NB4 (cell line): ENCODE measurements at places on chromosomes 16 and 17.
A peak's percentile ranks its signal among the peaks of the same experiment; 100 is the strongest.

GRCh38 chr17:80360396-80360795, 54.6 kb upstream of the ENDOV start:
- DNase-seq, result no peak

DNA sequence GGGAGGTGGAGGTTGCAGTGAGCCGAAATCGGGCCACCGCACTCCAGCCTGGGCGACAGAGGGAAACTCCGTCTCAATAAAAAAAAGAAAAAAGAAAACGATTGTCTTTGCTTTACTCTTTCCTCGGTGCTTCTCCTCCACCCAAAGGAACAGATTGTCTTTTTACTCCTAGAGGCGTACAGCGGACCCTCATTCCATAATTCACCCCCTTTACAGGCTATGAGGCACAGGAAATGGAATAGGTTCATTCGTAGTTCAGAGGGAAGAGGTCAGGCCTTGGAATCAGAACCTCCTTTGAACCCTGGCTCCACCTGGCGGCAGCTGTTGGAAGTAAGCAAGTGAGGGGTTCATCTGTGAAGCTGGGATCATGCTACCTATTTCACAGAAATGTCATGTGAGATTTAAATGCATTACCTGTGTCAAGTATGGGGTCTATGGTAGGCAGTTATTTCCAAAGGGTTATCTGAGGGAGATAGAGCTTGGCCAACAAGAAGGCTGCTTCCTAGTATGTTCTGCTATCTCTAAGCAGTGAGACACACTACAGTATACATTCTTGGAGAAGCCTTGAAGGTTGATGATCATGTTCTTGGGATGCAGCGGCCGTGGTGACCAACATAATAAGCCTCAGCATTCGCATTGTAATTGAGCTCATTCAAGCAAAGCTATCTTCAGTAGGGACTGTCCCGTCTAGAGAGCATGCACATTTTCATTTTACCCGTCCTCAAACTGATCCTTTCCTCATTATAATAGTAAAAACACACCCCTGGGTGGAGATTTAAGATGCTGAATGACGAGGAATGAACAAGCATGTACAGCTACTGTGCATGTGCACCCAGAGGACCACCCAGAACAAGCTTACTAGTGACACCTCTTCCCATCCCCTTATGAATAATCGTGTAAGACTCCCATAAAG, 18.7 kb upstream of the ZNF689 start:
- peak; percentile 80 for DNase-seq

DNA sequence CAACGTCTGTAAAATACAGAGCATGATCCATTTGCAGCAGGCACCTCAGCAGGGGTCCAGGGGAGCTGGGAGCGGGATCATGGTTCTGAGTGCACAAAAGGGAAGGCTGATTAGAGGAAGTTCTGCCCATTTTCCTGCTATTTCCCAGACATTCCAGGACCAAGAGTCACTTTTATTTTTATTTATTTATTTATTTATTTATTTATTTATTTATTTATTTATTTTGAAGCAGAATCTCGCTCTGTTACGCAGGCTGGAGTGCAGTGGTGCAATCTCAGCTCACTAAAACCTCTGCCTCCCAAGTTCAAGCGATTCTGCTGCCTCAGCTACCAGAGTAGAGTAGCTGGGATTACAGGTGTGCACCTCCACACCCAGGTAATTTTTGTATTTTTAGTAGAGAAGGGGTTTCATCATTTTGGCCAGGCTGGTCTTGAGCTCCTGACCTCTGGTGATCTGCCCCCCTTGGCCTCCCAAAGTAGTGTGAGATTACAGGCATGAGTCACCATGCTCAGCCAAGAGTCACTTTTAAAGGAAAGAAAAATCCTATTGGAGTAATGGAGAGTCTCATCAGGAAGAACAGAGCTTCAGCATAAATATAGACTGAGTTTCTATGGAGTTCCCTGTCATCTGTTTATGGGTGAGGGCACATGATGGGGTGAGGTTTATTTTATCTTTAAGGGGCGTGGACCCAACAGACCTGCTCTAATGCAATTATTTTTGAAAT, 355.2 kb downstream of the HAPSTR1 start:
- DNase-seq, result no peak

DNA sequence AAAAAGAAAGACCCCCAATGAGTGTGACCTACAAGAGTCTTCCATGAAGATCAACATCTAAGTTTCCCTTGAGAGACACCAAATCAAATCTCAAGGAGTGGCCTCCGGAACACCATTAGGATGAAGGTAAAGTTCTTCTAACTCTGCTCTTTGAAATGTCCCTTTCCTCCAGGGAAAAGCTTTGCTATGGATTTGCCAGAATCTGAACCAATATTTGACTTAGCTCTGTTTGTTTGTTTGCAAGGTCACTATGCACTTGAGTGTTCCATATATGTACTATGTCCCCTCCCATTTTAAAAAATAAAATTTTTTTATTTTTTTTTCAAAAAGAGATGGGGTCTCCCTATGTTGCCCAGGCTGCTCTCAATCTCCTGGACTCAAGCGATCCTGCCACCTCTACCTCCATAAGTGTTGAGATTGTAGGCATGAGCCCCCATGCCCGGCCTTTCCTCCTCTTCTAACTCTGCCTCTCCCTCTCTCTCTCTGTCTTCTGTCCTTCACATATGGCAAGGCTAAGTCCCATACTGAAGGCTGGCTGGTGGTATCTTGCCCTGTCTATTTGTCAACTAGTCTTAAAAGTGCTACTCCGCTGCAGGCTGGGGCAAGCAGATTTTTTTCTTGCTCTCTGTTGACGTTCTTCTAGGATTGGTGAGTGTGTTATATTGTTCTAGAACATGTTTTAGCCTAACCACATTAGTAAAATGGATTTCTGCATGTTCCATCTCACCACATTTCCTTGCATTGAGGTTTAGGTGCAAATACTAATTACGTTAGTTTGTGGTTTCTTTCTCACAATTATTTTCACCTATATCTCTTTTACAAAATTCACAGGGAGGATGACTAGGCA, 276.7 kb upstream of the DYNLRB2 start:
- DNase-seq, result no peak

GRCh38 chr16:17512636-17513220, 42.0 kb upstream of the XYLT1 start:
- no peak for DNase-seq

DNA sequence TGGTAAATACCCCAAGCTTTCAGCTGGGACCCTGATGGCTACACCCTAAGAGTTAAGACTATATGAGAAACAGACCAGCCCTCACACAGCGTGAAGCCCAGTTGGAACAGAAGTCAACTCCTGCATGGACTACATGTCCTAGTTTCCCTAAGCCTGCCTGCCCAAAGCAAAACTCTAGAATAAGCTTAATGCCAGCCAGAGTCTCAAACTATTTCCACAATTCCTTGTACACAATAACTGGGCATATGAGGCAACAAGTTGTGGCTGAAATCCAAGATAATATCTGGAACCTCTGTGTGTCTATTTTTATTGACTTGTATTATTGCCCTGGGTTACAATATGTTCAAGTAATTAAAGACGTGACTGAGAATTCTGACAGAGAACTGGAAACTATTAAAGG, 19.4 kb downstream of the MYH10 start:
- no peak for DNase-seq

GRCh38 chr16:11679941-11680911, 12.0 kb downstream of the SNN start:
- no peak for DNase-seq

DNA sequence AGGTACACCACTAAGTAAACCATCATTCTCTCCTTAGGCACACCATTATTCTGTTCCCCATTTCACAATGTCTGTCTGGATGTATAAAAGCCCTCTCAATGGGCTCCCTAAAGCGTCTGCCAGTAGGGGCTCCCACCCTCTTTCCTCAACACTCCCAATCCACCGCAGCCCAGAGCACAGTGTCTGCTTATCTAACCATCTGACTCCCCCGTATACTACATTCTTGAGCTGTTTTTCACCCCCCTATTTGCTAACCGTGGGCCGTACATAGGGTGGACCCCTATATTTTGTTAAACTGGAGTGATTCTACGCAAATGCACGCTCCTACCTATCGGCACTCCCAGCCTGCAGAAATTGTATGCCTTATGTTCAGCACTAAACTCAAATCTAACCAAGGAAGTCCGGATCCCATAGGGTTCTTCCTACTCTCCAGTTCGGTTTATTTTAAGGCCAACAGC, 685 bp upstream of the PSMD3 start:
- peak; percentile 89 for DNase-seq

DNA sequence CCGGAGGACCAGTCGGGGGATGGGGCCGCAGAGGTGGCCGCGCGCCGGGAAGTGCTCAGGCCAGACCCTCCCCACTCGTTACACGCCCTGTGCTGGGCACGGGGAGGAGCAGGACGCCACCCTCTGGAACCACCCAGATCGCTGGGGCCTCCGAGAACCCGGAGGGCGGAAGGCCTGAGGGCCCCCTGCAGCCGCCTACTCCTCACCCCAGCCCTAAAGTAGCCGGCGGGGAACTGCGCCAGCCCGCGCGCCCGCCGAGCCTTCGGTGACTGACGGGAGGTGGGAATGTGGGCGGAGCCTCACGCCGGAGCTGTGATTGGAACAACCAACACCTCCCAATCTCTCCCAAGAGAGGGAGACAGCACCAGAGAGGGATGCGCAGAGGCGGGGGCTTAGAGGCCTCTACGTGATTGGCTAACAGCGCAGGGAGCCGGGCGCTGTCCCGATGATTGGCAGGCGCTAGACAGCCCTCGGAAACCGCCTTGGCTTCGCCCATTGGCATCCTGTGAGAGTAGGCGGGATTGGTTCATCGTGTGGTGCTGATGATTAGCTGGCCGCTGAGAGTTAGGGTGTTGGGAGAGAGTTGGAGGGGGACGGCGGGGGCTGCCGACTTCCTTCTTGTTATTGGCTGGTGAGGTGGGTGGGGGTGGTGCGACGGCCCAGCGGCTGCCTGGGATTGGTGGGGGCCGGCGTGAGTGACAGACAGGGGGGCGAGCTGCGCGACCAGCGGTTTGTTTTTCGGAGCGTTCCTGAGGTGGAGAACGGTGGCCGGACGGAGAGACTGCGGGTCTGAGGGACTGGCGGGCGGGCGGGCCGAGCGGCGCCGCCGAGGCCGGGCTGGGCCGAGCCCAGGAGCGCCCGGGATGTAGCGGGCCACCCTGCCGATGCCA, at the start of gene MAP3K3:
Gene MAP3K3, plus strand, starts transcription at position 734 of the 890 bp plus-strand sequence. CDS start 343 bp downstream, outside the sequence.
- peak; percentile 100 for DNase-seq

- DNase-seq, result no peak
These were observed 33.9 kb downstream of the ANKFY1 start for GRCh38 chr17:4229627-4230541.

DNA sequence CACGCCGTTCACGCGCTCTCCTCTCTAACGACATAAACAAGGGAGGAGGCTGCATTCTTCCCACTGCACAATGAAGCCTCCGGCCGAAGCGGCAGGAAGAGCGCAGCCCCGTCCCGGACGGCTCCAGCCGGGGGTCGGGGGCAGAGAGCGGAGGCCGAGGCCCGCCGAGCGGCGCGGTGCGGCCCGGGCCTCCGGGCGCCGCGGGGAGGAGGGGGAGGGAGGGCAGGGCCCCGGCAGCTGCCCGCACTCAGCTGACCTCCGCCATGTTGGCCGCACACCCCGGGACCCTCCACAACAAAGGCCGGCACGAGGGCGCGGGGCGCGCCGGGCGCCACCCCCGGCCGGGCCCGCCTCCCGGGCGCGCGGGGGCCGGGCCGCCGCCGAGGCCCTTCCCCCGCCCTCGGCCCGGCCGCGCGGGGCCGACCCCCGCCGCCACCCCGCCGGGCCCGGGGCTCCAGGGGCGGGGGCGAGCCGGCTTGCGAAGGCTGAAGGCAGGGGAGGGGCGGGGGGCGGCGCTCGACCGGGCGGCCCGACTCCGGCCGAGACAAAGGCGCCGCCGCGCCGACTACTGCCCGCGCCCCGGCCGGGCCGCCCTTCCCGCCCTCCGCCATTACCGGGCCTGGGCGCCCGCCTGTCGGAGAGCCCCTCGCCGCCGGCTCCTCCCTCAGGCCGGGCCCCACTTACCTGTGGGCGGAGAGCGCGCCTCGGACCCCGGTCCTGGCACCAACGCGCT, 527 bp downstream of the SIAH1 start:
- DNase-seq, result peak; percentile 70

GRCh38 chr17:78314683-78315354, 45.1 kb downstream of the SOCS3 start:
- no peak for DNase-seq

GRCh38 chr17:49692751-49693150, 14.9 kb upstream of the SPOP start:
- no peak for DNase-seq

DNA sequence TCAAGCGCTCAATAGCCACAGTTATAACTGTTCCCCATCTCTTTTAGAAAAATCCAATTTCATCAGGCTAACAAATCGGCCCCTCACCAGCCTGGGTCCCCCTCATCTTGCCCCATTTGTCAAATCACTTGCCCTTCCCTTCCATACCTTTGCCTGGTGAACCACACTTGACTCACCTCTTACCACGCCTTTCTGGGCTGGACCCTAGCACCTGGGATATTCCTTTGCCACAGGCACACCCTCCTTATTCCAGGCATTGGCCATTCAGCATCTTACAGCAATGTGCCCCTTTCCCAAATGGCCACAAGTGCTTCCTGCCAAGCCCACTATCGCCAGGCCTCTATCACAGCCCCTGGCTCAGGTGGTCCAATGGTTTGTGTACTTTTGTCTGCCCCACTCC, 14.9 kb downstream of the CMTM4 start:
- DNase-seq, result no peak

GRCh38 chr16:2818272-2818876, 1.3 kb downstream of the PRSS21 start:
- no peak for DNase-seq

GRCh38 chr16:1773703-1774447, 941 bp upstream of the MRPS34 start:
- peak; percentile 56 for DNase-seq

DNA sequence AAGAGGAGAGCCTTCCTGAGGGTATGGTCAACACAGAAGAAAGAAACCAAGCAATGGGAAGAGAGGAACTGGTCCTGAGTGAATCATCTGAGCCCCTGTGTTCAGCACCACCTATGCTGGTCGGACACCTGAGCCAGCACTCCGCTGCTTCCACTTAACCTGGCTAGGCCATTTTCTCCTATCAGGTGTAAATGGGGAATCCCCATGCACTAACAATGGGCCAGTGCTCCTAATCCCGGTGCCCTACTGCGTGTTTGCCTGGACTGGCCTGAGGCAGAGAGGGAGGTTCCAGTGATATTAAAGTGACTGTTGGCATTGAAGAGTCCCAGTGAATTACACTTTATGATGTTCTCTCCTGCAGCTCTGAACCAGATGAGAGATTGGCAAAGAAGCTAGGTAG, 34.4 kb upstream of the XYLT2 start:
- no peak for DNase-seq
